GM12878 (cell line): ENCODE measurements at places on chromosomes 12 and 14. TPM values are rescaled to one million over a fixed set of nuclear protein-coding genes. Genes with fewer than 3 reads are reported as not detected.

The TAS2R20 gene
- polyA plus RNA-seq, result 0.09 TPM in 2 replicates

The CCDC198 gene
- polyA plus RNA-seq, result 1.2 and 1.7 TPM in 2 replicates

The C12orf60 gene
- 4.6 and 4.8 TPM in 2 replicates for polyA plus RNA-seq

The CAPZA3 gene
- not detected in 2 replicates for polyA plus RNA-seq

The ZNF891 gene
- polyA plus RNA-seq, result 0.22 and 0.45 TPM in 2 replicates

The CLEC4D gene
- not detected in 2 replicates for polyA plus RNA-seq

The C2CD5 gene
- polyA plus RNA-seq, result 22.6 and 24.6 TPM in 2 replicates

The SLC5A8 gene
- not detected in 2 replicates for polyA plus RNA-seq

The FAM222A gene
- polyA plus RNA-seq, result 0.08 TPM in 1 of 2 replicates, not detected in the other

The ADAM21 gene
- polyA plus RNA-seq, result 0.13 and 0.16 TPM in 2 replicates

The TPPP2 gene
- not detected in 2 replicates for polyA plus RNA-seq

The PIK3C2G gene
- not detected in 2 replicates for polyA plus RNA-seq

The SDR9C7 gene
- not detected in 2 replicates for polyA plus RNA-seq

The GRIP1 gene
- polyA plus RNA-seq, result 0.09 TPM in 1 of 2 replicates, not detected in the other

The UBR7 gene
- 55.7 and 66.7 TPM in 2 replicates for polyA plus RNA-seq

The ANKRD13A gene
- 9.2 and 38.5 TPM in 2 replicates for polyA plus RNA-seq

The KRT71 gene
- polyA plus RNA-seq, result not detected in 2 replicates

The P2RX2 gene
- not detected in 2 replicates for polyA plus RNA-seq

The TUNAR gene
- polyA plus RNA-seq, result not detected in 2 replicates

The SLC25A21 gene
- polyA plus RNA-seq, result 0.15 TPM in 1 of 2 replicates, not detected in the other

The SVOP gene
- polyA plus RNA-seq, result not detected in 2 replicates

The ARHGEF40 gene
- 0.11 and 0.28 TPM in 2 replicates for polyA plus RNA-seq

The ASPG gene
- polyA plus RNA-seq, result not detected in 2 replicates

The DRAM1 gene
- 81.2 and 89.1 TPM in 2 replicates for polyA plus RNA-seq

The TESPA1 gene
- polyA plus RNA-seq, result 19.8 and 21.4 TPM in 2 replicates

The PLEKHG7 gene
- not detected in 2 replicates for polyA plus RNA-seq

The GMFB gene
- 68.0 and 75.2 TPM in 2 replicates for polyA plus RNA-seq

The FLRT2 gene
- not detected in 2 replicates for polyA plus RNA-seq

The CPNE6 gene
- 0.20 and 0.42 TPM in 2 replicates for polyA plus RNA-seq

The KCNMB4 gene
- not detected in 2 replicates for polyA plus RNA-seq

The M6PR gene
- 151 and 152 TPM in 2 replicates for polyA plus RNA-seq

The SNRPF gene
- polyA plus RNA-seq, result 151 and 168 TPM in 2 replicates

The ALKBH1 gene
- 19.8 and 22.4 TPM in 2 replicates for polyA plus RNA-seq

The NKX2-1 gene
- not detected in 2 replicates for polyA plus RNA-seq

The IRF9 gene
- polyA plus RNA-seq, result 156 and 180 TPM in 2 replicates

The TAS2R9 gene
- not detected in 2 replicates for polyA plus RNA-seq

The RNASE4 gene
- 1.9 and 2.1 TPM in 2 replicates for polyA plus RNA-seq

The ESRRB gene
- not detected in 2 replicates for polyA plus RNA-seq

The C3AR1 gene
- polyA plus RNA-seq, result not detected in 2 replicates

The TC2N gene
- 0.11 and 0.31 TPM in 2 replicates for polyA plus RNA-seq

The KRT72 gene
- polyA plus RNA-seq, result not detected in 2 replicates

The LAG3 gene
- 0.77 and 0.94 TPM in 2 replicates for polyA plus RNA-seq

The KRT2 gene
- not detected in 2 replicates for polyA plus RNA-seq

The SOAT2 gene
- polyA plus RNA-seq, result 0.46 and 0.79 TPM in 2 replicates

The GUCY2C gene
- 0.36 and 0.42 TPM in 2 replicates for polyA plus RNA-seq

The LRFN5 gene
- polyA plus RNA-seq, result not detected in 2 replicates

The MYO1H gene
- polyA plus RNA-seq, result not detected in 2 replicates

The SLC25A47 gene
- not detected in 2 replicates for polyA plus RNA-seq
